Stimulated activated CD4-positive, alpha-beta T cell treated with anti-CD3 and anti-CD28 coated beads, Interleukin-2, amount 100 ng/mL, for 24 hours (primary cell): ENCODE measurements at places on chromosomes 2 and 18.
A peak's percentile ranks its signal among the peaks of the same experiment; 100 is the strongest.

- no peak for DNase-seq
Measured at GRCh38 chr2:19031642-19032041, 326.8 kb downstream of the OSR1 start.

GRCh38 chr2:239167766-239168444 is 232.9 kb downstream of the HDAC4 start:
- no peak for DNase-seq

DNA sequence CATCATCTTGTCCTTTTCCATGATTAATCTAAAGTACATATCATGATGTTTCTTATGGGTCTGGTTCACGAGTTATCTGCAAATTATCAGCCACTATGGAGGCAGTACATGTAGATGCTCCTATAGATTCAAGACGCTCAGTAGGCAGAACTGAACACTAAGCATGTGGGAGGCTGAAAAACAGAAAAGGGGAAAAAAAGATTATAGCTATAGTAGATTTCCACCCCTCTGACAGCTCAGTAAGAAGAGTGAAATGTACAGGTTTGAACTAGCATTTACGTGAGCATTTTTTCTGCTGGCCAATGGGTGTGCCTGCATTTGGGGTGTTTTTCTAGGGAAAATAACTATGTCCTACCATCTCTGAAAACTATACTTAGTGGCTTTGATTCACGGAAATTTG is 308.9 kb downstream of the ZEB2 start:
- DNase-seq: no peak

DNA sequence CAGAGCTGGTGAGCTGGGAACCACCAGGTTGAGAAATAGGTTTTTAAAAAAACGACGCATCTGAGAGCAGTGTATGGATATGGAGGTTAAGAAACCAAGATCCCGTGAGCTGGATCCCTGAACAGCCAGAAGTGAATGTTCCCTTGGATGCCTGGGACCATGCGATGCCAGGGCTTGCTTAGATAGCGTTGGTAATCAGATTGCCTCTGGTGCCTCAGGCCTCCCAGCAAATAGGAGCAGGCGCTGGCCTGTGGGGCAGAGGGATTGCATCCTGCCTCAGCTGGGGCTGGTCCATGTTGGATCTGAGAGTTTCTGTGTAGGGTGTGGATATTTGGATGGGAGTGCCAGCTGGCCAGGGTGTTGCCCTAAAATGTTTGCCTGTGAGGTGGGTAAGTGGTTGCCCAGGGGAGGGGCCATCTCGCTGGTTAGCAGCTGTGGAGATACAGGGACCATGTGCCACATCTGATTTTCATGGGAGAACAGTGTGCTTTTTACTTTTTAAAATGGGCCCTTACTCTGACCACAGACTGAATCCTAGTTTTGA is 80.8 kb upstream of the MCFD2 start:
- no peak for DNase-seq

DNA sequence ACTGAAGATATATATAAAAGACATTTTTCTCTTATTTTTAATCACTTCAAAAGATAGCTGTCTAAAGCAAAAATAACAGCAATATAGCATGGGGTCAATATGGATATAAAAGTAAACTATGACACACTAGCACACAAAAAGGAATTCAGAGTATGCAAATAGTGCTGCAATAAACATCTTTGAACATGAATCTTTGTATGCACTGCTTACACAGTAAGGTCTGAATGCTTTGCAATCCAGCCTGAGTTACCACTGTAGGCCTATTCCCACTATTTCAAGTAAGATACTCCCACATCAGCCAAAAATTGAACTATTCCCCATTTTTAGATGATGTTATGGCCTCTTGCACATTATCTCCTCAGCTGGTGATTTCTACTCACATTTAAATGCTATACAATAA is 27.4 kb upstream of the ERCC3 start:
- no peak for DNase-seq

DNA sequence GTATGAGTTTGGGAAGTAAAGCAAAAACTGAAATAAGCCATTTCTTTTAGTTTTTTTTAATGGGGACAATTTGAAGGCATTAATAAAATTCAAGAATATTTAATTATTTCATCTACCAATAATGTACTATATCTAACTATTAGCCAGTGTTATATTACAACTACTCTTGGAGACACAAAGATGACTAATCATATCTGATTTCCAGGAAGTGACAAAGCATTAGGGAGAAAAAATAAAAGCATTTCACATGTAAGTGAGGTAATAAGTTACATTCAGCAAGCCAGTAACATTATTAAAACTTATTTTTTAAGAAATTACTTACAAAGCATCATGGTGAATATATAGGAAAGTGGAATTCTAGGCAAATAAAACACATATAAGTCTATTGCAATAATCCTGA is 781.3 kb upstream of the NRXN1 start:
- no peak for DNase-seq

- DNase-seq: no peak
Measured at GRCh38 chr18:11719621-11720020, 30.6 kb downstream of the GNAL start.

GRCh38 chr2:37634914-37635503 is 36.4 kb downstream of the CDC42EP3 start:
- peak; percentile 30 for DNase-seq

DNA sequence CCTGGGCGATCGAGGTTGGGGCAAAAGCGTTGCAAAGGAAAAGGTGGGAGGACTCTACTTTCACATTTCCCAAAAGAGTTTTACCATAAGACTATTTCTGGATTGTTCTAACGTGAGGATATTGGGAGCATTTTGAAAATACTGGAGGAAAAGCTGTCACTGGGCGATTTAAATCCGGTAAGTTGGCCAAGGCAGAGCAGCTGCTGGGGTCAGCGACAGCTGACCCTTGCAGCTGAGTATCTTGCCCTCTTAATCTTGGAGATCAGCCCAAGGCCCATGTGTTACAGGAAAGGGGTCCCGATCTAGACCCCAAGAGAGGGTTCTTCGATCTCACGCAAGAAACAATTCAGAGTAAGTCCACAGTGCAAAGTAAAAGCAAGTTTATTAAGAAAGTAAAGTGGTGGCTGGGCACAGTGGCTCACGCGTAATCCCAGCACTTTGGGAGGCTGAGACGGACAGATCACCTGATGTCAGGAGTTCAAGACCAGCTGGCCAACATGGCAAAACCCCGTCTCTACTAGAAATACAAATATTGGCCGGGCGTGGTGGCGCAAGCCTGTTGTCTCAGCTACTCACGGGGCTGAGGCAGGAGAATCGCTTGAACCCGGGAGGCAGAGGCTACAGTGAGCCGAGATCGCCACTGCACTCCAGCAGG is 964 bp upstream of the ST3GAL5 start:
- DNase-seq: no peak

DNA sequence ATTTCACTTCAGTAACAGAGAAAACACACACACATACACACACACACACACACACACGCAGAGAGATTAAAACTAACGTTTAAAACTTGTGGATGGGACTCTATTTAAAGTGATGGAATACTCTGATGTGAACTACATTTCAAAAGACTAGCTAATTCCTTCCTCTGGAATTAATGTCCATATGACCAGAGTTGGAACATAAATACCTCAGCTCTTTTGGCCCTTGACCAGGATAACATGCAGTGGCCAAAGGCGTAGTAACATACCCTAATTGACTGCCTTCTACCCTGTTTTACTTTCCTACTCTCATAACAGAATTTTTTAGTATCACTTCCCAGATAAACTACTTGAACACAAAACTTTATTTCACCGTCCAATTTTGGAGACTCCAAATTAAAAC is 671.3 kb upstream of the CHAC2 start:
- DNase-seq: no peak

- no peak for DNase-seq
Measured at GRCh38 chr18:5429681-5430080, 114.1 kb downstream of the EPB41L3 start.

- DNase-seq: peak; percentile 20
Measured at GRCh38 chr18:5630057-5630899, 86.5 kb upstream of the EPB41L3 start.

GRCh38 chr2:56337342-56337741 is 153.6 kb downstream of the CCDC85A start:
- no peak for DNase-seq

DNA sequence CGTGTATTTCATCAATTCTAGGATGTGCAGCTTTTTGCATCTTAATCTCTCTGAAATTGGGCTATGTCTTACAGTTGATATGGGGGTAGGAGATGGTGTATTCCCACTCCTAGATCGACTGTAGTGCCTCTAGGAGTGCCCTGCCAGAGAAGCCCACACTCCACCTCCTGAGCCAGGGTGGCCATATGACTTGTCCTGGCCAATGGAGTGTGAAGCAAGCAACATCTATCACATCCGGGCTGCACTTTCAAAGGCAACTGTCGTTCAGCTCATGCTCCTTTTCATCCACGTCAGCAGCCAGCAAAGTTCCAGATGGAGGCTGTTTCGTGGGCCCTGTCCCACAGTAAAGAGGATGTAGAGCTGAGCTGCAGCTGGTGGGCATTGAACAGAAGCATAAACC is 149.4 kb upstream of the SLC1A4 start:
- DNase-seq: no peak

DNA sequence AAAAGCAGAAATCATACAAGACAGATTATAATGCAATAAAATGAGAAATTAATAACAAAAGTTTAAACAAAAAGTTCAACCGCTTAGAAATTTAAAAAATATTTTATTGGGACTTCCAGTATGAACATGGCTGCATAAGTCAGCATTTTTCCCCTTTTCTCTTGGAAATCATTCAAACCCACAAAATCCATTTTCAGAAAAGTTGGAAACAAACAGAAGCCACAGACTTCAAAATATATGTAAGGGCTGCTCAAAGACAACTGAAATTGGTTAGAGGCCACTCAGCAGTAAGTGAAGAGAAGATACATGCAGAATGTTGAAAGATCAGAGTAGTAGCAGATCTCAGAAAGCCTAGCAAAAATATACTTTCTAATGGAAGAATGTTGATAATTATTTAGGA is 194.0 kb downstream of the DYSF start:
- no peak for DNase-seq

- DNase-seq: no peak
Measured at GRCh38 chr2:138956116-138956515, 175.9 kb upstream of the NXPH2 start.

- no peak for DNase-seq
Measured at GRCh38 chr2:54839461-54840255, 116.2 kb downstream of the EML6 start.

- DNase-seq: no peak
Measured at GRCh38 chr2:28579606-28580005, 83.7 kb downstream of the PLB1 start.

DNA sequence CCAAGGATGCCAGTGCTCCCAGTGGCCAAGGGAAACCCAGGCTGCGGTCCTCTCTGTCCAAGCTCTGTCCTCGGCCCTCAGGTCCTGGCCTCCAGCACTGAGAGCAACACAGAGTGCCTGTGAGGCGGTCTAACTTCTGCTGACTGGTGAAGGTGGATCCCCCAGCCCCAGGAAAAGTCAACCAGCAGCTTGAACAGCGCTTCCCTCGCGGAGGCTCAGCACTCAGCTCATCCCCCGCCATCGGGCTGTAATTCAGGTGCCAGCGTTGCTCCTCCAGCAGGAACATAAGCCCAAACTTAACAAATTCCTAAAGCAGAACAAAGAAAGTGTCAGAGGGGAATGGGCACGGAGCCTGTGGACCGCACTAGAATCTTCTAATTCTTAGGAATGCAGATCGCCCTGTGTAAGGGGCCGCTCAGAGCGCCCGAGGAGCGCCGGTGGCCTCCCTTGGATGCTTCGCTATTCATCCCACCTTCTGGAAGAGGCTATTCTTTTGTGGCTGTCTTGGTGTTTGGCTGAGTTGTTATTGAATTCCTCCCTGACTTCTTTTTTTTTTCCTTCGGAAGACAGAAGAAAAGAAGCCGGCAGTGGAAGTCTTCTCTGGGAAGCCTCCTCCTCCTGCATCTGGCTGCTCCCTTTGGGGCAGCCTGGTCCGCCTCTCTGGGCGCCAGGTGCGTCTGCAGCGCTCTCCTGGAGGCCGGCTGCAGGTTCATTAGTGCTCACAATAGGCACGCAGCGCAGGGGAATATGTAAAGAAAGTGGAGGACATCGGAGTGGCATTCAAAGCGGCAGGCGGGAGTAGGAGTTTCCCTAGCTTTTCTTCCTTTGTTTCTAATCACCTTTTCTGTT is 905.6 kb downstream of the TSN start:
- DNase-seq: no peak

- DNase-seq: no peak
Measured at GRCh38 chr2:86570059-86570458, 6.8 kb upstream of the CHMP3 start.

DNA sequence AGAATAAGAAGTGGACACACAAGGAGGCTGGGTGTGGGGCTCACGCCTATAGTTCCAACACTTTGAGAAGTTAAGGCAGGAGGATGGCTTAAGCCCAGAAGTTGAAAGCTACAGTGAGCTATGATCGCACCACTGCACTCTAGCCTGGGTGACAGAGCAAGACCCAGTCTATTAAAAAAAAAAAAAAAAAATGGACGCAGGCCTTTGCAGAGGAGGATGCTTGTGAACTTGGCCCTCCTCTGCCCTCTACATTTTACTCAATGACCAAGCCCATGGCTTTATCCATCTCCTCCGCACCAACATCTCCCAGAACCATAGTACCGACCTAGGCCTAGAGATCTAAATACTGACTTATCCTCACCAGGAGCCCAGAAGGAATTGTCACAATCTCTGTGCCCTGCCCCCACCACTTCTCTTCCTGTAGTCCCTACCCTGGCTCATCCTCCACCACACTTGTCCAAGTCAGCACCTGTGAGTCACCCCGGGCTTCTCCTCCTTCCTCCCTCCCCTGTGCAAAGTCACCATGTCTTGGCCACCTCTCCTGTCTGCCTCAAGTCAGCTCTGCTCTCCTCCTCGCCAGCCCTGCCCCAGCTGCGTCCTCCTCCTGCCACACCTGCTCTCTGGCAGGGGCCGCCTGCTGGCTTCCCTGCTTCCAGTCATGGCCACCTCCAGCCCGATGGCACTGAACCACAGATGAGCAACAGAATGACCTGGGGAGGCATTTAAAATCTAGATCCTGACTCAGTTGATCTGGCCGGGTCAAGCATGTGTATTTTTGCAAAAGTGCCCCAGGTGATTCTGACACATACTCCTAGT is 35.8 kb upstream of the ASPRV1 start:
- DNase-seq: no peak

DNA sequence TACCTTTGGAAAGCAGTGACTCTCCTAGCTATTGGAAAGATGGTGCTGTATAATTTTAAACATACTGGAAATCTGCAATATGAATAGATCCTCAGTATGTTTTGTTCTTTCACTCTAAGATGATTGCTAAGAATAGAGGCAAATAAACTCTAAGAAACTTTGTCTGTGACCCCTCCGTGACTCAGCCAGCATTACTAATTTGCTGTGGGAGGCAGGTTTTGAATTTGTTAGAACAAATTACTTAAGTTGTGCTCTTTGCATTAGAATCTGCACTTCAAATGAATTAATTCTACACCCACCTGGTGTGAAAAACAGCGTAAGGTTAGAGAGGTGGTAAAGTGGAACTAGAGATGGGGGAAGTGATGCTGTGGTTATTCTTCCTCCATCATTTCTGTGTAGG is 142.2 kb downstream of the RAPGEF4 start:
- DNase-seq: no peak

DNA sequence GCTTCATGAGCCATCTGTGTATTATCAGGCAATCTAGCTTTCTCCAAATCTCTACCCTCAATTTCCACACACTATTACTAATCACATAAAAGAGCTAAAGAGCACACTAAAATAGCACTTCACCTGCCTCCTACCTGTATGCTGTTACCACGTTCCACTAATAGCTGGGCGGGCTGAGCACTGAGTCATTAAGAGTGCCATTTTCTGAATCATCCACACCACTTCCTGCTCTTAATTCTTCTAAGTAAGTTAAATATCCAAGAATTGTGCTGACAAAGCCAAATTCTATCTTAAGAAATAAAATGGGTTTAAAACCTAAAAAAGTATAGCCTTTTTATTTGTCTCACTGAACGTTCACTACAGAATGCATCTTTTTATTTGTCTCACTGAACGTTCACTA is 35.7 kb downstream of the NOL10 start:
- peak; percentile 66 for DNase-seq
